NCI-H1092 (cell line): ENCODE measurements at places on chromosomes 3 and 15.
A peak's percentile ranks its signal among the peaks of the same experiment; 100 is the strongest.

DNA sequence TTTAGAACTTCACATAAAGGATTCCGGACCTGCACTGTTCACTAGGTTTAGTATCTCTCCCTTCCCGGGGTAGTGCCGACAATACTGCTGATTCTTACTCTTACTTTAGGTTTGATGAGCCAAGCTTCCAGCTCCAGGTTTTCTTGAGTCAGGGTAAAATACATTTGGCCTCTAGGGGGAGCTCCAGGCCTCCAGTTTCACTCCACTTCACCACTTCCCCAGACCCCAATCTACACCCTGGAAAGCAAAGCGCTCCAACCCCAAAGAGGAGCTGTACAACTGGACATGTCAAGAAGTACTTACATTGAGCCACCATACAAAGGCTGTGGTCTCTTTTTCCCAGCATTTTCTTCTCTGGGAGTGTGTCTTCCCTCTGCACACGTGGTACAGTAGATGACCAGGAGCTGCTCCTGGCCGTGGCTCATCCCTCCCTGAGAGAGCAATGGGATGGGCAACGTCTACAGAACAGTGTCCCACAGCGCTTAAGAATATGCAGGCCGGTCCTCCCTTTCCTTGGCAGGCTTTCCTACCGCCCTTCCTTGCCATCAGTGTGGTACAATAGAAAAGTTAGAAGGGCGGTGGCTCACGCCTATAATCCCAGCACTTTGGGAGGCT lies 93.9 kb upstream of the CCDC80 start:
- DNase-seq = peak; percentile 57

GRCh38 chr3:126361211-126361610 lies 4.0 kb upstream of the KLF15 start:
- no peak for DNase-seq

GRCh38 chr15:72341361-72341760 lies 21.4 kb upstream of the CELF6 start:
- DNase-seq = no peak

GRCh38 chr3:138694287-138695007 lies 85.9 kb downstream of the FAIM start:
- DNase-seq = no peak

DNA sequence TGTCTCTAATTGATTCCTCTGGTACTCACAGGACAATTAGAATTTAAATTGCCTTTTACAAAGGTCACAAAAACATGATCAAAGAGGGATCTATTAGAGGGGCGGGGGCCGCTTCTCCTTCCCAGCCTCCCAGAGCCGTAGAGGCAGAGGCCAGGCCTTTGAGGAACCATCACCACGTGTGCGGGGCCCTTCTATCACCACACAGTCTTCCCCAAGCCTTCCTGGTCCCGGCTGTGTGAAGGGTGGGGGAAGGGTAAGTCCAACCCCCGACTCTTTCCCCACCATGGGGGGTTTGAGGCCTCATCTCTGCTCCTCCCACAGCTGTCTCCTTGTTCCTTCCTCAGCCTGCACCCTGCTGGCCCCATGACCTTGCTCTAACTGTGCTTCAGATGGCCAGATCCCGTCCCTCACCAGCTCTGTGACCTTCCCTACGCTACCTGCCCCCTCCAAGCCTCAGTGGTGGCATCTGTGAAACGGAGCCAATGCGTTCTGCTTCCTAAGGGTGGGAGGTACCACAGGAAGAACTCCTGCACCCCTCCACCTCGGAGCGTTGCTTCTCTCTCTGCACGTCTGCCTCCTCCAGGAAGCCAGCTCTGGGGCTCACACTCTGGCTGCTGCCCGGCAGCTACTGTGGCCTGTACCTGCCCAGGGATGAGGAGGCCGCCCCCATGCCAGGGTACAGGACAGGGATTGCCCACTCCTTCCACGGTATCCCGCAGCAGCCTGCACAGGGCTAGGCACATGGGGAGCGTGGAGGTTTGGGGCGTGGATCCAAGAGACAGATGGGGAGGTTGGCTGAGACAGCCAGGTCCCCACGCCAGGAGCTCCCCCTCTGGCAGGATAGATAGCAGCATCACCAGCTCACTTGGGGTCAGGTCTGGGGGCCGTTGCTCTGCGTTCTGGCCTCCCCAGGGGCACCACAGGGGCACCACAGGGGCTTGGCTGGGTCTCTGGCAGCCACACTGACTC lies 83.8 kb downstream of the LINGO1 start:
- no peak for DNase-seq

GRCh38 chr15:52338058-52338457 lies 42.5 kb upstream of the MYO5C start:
- no peak for DNase-seq

DNA sequence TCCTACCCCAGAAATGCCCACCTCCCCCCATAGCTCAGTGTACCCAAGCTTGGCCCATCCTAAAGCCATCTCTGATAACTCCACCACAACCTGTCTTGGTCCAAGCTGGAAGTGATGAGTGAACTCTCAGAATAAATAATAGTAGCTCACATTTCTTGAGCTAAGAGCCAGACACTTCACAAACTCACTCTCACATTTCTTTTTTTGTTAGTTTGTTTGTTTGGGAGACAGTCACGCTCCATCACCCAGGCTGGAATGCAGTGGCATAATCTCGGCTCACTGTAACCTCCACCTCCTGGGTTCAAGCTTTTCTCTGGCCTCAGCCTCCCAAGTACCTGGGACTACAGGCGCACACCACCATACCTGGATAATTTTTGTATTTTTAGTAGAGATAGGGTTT lies 46.2 kb downstream of the LIPC start:
- DNase-seq = no peak

DNA sequence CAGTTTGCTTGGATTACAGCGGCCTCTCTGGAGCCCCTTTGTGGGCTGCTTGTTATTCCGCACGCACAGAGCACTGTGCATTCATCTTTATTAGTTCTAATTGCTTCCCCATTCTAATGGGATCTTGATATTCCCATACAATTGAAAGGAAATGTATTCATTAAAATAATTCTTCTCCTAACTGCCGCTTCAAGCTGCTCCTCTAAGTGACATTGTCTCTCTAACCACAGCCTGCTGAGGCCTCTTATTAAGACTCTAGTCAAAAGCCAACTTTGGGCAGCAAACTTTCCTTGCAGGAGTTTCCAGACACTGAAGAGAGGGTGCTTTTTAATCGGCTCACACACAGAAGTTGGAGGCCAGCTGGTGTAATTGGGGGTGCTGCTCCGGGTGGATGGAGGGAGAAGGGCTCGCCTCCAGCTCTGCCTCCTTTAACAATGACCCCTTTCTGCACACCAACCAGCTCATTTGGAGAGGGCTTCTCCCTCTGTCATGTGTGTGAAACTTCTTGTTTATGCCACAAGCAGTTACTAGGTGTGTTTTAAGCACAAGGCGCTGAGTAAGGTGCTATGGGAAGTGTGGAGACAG lies 5.6 kb upstream of the MAGEF1 start:
- no peak for DNase-seq

- DNase-seq = no peak
Measured at GRCh38 chr3:53865732-53866499, 16.0 kb downstream of the ACTR8 start.

DNA sequence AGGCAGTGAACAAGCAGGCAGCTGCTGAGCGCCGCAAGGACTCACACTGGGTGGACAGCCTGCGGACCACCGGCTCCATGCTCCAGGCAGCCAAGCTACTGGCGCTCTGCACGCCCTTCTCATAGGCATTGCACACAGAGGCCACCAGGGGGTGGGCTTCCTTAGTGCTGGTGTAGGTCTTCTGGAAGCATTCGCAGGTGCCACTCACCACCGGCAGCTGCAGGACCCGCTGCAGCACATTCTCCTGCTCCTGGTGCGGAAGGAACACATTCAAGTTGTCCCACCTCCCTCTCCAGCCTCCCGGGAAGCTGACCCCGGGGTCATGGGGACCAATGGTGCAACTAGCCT lies 6.0 kb downstream of the PLIN1 start:
- DNase-seq = no peak

- DNase-seq = no peak
Measured at GRCh38 chr3:39104961-39105686, 2.3 kb downstream of the GORASP1 start.

DNA sequence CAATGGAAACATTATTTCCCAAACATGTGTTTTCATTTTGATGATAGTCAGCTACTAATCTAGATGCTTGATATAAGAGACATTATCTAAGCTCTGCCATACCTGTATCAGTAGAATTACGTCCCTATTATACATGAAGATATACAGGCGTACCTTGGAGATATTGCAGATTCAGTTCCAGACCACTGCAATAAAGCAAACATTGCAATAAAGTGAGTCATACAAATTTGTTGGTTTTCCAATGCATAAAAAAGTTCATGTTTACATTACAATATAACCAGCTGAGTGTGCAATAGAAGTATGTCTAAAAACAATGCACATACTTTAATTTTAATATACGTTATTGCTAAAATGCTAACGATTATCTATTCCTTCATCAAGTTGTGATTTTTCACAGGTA lies 236.0 kb upstream of the ZNF717 start:
- DNase-seq = no peak

DNA sequence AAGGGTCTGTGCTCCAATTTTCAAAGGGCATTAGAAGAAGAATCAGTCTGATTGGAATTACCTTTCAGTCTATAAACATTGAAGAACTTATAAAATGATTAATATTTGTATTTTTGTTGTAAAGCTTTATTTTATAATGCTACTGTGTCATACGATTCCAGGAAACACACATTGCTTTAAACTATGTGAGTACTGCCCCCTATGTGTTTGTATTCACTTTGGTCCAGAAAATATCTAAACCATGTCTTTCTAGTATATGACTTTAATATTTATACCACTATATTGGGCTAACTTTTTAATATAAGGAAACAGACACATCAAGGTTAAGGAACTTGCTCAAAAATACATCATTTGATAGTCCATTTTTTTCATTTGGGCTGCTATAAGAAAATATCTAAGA lies 3.2 kb upstream of the RIOX2 start:
- no peak for DNase-seq

GRCh38 chr3:87045473-87045872 lies 54.5 kb upstream of the VGLL3 start:
- DNase-seq = no peak

DNA sequence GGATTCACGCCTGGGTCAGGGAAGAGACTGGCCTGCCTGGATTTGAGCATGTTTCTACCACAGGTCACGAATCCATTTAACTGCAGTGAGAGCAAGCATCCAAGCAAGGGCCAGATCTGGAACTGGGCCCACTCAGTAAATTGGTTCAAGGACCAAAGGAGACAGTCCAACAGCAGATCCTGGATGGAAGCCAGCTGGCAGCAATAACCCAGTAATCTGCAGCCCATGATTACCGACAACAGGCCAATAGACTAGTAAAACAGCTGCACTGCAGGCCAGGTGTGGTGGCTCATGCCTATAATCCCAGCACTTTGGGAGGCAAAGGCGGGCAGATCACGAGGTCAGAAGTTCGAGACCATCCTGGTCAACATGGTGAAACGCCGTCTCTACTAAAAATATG lies 11.8 kb downstream of the SAMD7 start:
- peak; percentile 90 for DNase-seq

- no peak for DNase-seq
Measured at GRCh38 chr15:48800811-48801455, 9.9 kb downstream of the CEP152 start.

- DNase-seq = no peak
Measured at GRCh38 chr3:3627114-3627513, 172.1 kb upstream of the LRRN1 start.

DNA sequence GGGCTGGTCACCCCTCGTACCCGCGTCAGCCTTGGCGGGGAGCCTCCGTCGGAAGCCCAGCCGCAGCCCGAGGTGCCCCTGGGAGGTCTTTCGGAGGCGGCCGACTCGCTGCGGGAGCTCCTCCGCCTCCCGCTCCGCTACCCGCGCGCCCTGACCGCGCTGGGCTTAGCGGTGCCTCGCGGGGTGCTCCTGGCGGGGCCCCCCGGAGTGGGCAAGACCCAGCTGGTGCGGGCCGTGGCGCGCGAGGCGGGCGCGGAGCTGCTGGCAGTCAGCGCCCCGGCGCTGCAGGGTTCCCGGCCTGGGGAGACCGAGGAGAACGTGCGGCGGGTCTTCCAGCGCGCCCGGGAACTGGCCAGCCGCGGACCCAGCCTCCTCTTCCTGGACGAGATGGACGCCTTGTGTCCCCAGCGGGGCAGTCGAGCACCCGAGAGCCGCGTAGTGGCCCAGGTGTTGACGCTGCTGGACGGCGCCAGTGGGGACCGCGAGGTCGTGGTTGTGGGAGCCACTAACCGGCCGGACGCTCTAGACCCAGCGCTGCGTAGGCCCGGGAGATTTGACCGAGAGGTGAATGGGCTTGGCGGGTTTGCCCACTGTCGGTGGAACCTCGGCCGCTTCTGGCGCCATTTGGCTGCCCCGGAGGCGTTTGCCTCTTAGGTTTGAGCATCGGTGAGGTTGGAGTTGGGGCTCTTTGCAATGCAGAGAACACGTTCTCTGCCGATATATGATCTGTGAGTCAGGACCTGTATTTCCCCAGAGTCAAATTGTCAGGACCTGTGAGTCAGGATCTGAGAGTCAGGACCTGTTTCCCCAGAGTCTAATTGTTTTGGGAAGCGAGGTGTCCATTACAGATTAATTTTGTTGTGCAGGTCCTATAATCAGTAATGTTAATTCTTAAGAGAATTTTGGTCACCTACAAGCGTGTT lies 24.9 kb upstream of the GATM start:
- no peak for DNase-seq

GRCh38 chr3:80754969-80755368 lies 987.2 kb upstream of the ROBO1 start:
- no peak for DNase-seq

DNA sequence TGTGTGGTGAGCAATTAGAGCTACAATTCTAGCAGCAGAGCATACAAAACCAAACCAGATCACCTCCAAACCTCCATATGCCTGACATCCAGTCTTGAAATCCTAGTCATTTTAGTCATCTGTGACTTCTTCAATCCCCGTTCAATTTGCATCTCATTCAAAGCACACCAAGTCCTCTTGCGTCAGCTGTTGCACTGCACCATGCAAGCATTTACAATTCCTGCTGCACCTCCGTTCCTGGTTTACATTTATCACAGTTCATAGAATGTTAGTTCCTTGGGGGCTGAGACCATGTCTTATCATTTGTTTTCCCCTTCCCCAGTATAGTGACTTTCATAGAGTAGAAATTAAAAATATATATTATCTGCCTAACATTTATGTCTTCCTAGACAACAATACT lies 116.9 kb downstream of the BDH1 start:
- no peak for DNase-seq

GRCh38 chr3:64475037-64475436 lies 212.8 kb downstream of the ADAMTS9 start:
- no peak for DNase-seq

DNA sequence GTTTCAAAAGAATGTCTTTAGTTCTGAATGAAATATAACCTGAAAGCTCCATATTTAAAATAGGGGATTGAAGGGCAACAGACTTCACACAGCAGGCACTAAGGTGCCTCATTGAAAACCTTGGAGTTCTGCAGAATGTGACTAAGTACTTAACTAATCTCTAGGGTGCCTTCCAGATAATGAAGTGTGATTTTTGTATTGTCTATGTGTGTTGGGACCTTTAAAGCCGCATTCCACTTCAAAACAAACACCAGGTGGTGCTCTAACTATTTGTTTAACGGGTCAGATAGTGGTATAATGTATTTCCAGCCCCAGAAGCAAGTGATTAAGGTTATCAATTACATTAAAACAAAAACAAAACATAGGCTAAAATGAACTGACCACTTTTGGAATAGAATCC lies 28.0 kb downstream of the TFG start:
- no peak for DNase-seq

GRCh38 chr3:89506462-89507103 lies 399.2 kb downstream of the EPHA3 start:
- no peak for DNase-seq
